CD4-positive, CD25-positive, alpha-beta regulatory T cell (primary cell): ENCODE measurements at places on chromosomes 12 and 14. TPM values are rescaled to one million over a fixed set of nuclear protein-coding genes. Genes with fewer than 3 reads are reported as not detected.

DNA sequence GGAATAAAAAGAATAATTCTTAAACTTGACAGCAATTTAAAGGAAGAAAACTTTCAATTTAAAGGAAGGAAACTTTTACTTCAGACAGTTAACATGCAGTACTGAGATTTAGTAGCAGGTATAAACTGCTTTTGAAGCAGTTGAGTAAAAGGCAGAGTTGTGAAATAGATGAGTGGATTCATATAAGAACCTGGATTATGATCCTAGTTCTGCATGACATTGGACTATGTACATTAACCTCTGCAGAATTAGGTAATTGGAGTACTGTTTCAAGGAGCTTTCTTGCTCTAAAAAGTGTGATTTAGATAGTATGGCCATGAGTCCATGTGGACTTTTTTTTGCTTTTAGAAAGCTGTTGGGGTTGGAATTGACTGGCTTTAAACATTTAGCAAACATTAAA, 29.7 kb downstream of the ATP2A2 start:
- no peak for DNase-seq

GRCh38 chr14:56135001-56135400, 16.8 kb downstream of the PELI2 start:
- no peak for DNase-seq

- DNase-seq: no peak
Measured at GRCh38 chr12:79482323-79482722, 208.4 kb downstream of the PAWR start.

DNA sequence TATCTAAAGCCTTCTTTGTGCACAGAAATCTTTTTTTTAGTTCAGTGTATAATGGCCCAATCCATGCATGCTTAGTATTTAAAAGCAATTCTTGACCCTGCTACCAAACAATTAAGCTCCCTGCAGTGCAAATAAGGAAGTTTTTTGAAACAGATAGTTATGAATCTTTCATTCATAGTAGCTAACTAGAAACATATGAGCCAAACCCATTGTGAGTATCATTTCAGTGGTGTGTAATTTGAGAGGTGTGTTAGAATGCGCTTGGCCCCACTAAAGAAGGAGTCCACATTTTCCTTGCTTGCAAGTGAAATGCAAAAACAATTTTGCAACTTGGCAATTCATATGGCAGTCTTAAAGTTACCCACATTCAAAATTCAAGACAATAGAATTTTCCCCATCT, 14.4 kb downstream of the EPS8 start:
- no peak for DNase-seq

- DNase-seq: no peak
Measured at GRCh38 chr14:65074449-65075150, 27.7 kb downstream of the MAX start.

- no peak for DNase-seq
Measured at GRCh38 chr12:83388551-83388950, 701.8 kb downstream of the TMTC2 start.

DNA sequence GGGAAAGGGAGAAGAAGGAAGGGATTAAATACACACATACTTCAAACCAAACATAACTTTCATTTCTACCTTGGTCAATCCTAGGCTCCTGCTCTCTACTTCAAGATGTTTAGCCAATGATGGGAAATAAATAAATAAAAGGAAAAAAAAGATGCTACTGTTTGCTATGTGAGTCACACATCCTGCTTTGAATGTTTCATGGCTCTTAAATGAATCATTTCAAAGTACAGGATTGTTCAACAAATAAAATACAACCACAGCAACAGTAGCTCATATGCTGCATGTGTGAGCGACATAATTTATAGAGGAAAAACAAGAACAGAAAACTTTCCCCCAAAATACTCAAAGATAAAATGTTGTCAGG, 54.3 kb upstream of the NPFF start:
- DNase-seq: no peak

- DNase-seq: no peak
Measured at GRCh38 chr14:23447361-23448350, 12.2 kb upstream of the MYH7 start.

DNA sequence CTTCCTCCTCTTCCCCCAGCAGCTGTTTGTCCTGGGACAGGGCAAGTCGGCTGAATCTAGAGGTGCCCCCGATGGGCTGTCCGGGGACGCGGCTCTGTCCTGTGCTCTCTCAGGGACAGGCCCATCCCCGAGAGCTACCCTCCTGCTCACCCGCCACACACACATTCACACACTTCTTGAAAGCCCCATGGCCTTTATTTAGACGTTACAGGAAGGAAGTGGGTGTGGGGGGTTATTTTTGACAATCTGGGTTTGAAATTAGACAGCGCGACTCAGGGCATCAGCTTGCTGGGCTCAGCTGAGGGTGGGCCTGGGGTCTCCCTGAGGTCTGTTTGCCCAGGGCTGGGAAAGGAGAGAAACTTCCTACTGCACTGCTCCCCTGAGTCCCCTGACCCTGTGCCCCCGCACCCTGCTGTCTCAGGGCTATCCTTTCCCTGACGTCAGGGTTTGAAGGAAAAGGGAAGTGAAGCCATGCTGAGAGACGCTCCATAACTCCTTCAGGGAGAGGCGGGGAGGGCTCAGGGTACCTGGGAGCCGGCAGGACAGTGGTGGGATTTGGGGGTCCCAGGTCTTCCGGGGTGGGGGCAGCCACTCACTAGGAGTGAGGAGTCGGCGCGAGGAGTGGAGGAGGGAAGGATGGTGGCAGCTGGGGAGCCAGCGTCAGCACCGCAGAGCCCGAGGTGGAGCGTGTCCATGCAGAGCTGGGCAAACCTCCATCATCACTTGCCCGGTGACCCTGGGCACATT, 8.1 kb downstream of the PTPN6 start:
- DNase-seq: peak; percentile 90

- DNase-seq: no peak
Measured at GRCh38 chr14:92964124-92965109, 41.5 kb downstream of the CHGA start.

Gene RNF212B
- not detected for polyA plus RNA-seq

Gene NGB
- polyA plus RNA-seq: not detected
